ENCODE measurements at places on chromosomes 2 and 18. TPM values are rescaled to one million over a fixed set of nuclear protein-coding genes. Genes with fewer than 3 reads are reported as not detected.

The DES gene
- total RNA-seq, result not detected

The ARID5A gene
- total RNA-seq, result 111 TPM

The ASPRV1 gene
- total RNA-seq, result 0.42 TPM

The SEPTIN2 gene
- 276 TPM for total RNA-seq

The GATA6 gene
- not detected for total RNA-seq

The UGT1A4 gene
- not detected for total RNA-seq

The ASXL3 gene
- not detected for total RNA-seq

The COPS7B gene
- 56.1 TPM for total RNA-seq

The C2orf72 gene
- 0.34 TPM for total RNA-seq

The ALKAL2 gene
- total RNA-seq, result not detected

The IL37 gene
- total RNA-seq, result not detected

The CD8A gene
- total RNA-seq, result 433 TPM

The SNED1 gene
- 0.63 TPM for total RNA-seq

The ERBB4 gene
- not detected for total RNA-seq

Measured in activated CD8-positive, alpha-beta memory T cell treated with anti-CD3 and anti-CD28 coated beads for 36 hours (primary cell).